A673 (cell line): ENCODE measurements at places on chromosomes 7 and 10. TPM values are rescaled to one million over a fixed set of nuclear protein-coding genes. Genes with fewer than 3 reads are reported as not detected.

- DNase-seq, result peak; percentile 71
These were observed 45.8 kb downstream of the PRR15 start for GRCh38 chr7:29609162-29610037.

DNA sequence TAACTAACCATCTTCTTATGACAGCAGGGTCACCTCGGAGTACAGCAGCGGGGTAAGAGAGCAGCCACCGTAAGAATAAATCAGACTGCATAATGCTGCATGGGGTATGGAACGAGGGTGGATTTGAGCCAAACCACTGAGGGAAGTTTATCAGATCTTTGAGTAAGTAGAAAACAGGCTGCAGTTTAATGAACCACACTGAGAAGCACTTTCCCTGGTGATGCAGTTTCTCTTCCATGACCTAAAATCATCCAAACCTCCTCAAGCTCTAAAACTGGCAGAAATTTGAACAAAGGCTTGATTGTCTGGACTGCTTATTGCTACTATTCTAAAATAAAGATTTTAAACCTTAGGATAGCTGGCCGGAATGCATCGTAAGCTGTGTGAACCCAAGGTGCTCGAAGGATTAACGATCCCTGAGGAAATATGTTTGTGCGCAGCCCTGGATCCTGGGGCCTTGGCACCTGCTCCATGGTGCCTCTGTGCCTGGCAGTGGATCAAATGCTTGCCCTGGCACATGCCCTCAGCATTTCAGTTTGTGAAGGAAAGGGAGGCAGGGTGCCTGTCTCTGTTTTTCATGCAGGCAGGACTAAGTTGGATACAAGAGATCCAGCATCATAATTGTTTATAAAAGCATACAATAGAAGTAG lies 322.7 kb downstream of the LHFPL3 start:
- no peak for DNase-seq

DNA sequence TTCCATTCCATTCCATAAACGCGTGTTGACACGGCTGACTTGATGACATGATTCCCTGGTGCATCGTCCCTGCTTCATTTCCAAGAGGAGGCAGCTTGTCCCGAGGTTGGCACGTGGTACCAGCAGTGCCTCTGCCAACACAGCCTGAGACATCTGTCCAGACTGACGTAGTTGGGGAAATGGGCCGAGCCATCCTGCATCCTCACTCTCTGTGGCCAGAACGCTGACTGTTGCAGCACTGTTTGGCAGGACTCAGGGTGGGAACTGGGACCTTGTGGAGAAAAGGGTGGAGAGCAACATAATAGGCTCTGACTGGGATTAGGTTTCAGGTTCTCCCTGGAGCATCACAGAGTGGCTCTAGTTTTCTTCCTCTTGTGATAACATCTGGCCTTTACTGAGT lies 118.6 kb upstream of the BTBD16 start:
- no peak for DNase-seq

- no peak for DNase-seq
These were observed 383.9 kb downstream of the SORCS1 start for GRCh38 chr10:106780632-106781031.

DNA sequence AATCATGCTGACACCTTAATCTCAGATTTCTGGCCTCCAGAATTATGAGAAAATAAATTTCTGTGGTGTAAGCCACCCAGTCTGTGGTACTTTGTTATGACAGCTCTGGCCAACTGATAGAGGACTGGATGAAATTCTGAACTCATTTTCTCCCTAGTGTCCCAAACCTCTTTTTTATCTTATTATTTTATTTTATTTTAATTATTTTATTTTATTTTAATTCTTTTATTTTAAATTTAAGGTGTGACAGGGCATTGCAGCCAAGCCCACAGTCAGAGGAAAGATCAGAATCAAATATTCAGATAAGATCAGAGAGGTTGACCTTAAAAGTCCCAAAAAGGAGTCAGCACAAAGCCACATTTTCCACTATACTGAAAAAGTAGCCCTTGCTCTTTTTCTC lies 228.1 kb downstream of the TFEC start:
- no peak for DNase-seq

DNA sequence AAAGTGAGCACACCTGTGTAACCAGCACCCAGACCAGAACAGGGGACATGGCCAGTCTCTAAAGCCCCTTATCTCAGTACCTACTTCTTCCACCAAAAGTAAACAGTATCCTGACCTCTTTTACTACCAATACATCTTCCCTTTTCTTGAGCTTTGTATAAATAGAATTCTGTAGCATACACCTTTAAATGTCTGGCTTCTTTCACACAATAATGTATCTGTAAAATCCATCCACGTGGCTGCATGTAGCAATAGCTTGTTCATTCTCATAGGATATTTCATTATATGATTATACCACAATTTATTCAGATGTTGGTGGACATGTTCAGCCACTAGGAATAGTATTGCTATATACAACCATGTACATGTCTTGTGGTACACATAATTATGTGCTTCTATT lies 40.6 kb downstream of the BTBD16 start:
- no peak for DNase-seq

- DNase-seq, result no peak
These were observed 612.2 kb downstream of the SUGCT start for GRCh38 chr7:40746841-40747556.

- DNase-seq, result no peak
These were observed 23.2 kb downstream of the SLC35G1 start for GRCh38 chr10:93917064-93917391.

DNA sequence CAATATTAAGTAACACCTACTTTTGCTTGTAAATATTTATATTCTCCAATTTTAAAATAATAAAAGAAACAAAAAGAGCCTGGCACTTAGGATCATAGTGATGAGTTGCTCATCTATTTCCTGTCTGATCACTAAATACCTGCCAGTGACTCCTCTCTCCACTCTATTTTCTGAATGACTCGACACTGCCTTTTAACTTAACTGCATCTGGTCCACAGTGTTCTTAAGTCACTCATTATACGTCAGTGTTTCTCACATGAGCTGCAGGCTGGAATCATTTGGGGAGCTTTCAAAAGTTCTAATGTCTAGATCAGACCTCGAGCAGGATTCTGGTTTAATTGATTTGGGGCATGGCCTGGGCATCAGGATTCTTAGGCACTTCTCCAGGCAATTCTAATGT lies 78.0 kb upstream of the AGBL3 start:
- DNase-seq, result no peak

- DNase-seq, result no peak
These were observed 1167.6 kb downstream of the NXPH1 start for GRCh38 chr7:9600974-9601373.

DNA sequence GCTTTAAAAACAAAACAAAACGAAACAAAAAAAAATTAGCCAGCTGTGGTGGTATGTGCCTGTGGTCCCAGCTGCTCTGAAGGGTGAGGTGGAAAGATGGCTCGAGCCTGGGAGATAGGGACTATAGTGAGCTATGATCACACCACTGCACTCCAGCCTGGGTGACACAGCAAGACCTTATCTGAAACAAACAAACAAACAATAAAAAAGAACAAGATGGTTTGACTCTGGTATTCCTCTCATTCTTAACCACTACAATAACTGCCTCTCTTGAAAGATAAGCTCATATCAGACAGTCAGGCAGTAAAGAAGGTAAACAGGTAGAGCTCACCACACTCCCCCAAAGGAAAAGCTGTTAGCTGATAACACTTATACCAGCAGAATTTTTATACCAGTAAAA lies 14.1 kb upstream of the DUSP5 start:
- DNase-seq, result no peak

GRCh38 chr10:125102246-125102645 lies 58.1 kb downstream of the CTBP2 start:
- no peak for DNase-seq

DNA sequence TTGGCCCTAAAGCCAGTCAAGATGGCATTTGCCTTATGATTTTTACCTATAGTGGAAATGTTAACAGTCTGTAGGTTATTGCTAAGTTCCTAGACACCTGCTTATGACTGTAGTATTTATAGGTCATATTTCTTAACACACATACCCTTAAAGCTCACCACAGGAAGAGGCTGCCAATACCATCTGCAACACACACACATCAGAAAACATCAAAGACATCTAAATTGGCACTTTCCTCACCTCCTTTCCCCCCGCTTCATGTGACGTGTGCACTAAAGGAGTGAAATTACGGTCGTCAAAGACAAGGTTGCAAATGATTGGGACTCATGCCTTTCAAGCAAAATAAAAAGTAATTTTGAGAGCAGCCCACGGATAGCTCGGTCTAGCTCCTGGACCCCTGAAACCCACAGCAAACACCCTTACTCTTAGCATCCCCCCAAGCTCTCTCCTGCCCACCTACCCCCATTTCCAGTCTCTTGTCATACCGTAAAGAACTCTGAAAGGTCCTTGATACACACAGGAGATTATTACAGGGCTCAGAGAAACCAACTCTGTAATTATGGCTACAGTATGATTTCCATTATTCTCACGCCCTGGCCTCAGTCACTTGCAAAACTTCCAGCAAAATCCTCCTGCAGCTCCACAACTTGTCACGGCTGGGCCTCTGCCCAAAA lies 90.5 kb downstream of the PLXNA4 start:
- DNase-seq, result no peak

GRCh38 chr7:106377847-106378361 lies 93.1 kb upstream of the NAMPT start:
- no peak for DNase-seq

DNA sequence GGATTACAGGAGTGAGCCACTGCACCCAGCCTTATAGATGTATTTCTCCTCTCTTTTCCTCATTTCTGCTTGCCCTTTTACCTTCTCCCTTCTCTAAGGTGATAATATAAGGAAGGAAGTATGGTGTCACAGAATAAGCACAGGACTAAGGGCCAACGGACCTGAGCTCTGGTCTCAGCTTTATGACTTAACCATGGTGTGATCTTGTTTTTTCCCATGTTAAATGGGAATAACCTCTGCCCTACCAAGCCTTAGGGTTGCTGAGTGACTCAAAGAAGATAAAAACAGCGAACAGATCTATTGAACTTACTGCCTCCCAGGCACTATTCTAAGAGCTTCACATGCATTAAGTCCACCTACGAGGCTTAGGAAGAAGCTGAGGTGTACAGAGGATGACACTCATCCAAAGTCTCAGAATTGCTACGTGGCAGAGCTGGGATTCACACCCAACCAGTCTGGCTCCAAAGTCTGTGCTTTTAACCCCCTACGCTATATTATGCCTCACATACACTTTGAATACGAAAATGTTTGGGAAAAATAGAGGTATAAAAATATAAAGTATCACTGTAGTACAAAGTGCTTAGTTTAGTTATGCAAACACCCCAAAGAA lies 5.6 kb downstream of the UROS start:
- DNase-seq, result no peak

DNA sequence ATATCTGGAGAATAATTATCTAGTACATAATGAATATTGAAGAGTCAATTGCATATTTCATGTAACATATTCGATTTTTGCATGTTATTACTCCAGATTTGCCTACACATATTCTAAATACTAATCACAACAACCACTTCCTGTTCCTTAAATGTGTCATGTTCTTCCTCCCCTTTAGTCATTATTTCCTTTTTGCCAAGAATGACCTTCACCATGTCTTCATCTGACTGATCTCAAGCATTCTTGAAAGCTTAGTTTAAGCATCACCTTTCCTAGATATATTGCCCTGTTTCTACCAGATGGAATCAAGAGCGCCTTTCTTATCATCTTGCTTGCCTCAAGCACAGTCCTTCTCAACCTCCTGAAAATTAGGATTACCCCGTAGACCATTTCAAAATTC lies 23.5 kb upstream of the MEOX2 start:
- DNase-seq, result no peak

DNA sequence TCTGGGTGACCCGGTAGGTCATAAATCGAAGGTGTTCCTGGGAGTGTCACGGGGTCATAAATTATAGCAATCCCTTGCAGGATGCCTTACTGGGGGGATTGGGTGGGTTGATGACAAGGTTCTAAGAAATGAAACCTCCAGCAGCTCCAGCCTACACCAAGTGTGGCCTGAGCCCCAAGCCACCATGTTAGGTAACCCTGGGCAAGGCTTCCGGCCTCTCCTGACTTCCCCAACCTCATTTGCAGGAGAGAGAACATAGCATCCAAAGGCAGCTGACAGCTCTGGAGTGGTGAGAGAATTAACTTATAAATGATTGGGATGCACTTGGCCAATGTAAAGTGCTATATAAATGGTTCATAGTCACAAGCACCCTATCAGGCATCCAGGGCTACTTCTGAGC lies 52.8 kb upstream of the TMEM273 start:
- DNase-seq, result no peak

- DNase-seq, result no peak
These were observed 5.6 kb downstream of the SUFU start for GRCh38 chr10:102509387-102509786.

DNA sequence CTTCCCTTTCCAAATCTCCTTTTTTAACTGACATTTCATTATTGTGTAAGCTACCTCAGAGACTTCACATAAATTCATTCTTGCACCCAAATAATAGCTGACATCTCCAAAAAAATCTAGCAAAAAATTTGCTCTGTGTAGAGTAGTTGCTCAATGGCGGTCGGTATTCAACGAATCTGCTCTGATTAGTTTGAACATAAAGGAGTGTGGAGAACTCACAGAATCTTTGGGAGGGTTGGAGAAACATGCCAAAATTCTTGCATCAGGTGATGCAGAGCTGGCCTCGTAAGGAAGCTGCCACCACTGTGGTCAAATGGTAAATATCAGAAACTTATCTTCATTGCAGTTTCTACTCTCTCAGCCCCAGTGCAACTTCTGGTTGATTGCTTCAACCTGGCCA lies 201.2 kb upstream of the MDFIC start:
- no peak for DNase-seq

- peak; percentile 71 for DNase-seq
These were observed 234.6 kb upstream of the CCDC6 start for GRCh38 chr10:60140651-60141632.

DNA sequence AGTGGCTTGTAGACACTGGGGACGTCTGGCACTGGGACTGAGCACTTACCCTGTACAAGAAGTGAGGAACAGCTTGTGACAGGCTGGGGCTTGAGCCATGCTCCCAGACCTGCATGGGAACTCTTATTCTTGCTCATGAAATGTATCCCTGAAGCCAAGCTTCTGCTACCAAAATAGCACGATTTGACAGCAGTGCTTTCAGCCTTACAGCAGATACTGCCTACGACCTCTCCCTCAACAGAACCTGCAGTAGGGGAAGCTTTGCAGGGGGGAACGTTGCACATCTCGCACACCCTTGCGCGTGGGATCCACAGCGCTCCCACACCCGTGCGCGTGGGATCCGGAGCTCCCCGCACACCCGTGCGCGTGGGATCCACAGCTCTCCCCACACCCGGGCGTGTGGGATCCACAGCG lies 88.0 kb downstream of the CREM start:
- no peak for DNase-seq

- DNase-seq, result no peak
These were observed 32.9 kb upstream of the ANKRD2 start for GRCh38 chr10:97539523-97540200.

GRCh38 chr10:122548407-122549085 lies 12.0 kb upstream of the DMBT1 start:
- DNase-seq, result no peak

PRKRIP1 gene
- 24.9 and 30.8 TPM in 2 replicates for total RNA-seq

ANXA8L1 gene
- not detected in 2 replicates for total RNA-seq

PLCE1 gene
- 0.26 and 0.31 TPM in 2 replicates for total RNA-seq

UNCX gene
- 1.2 and 1.9 TPM in 2 replicates for total RNA-seq

BHLHA15 gene
- total RNA-seq, result 0.64 and 1.3 TPM in 2 replicates

GPR146 gene
- 0.95 and 2.4 TPM in 2 replicates for total RNA-seq

NOM1 gene
- 34.1 and 34.8 TPM in 2 replicates for total RNA-seq
